AG09319 (cell line): ENCODE measurements at places on chromosomes 2 and 18.

DNA sequence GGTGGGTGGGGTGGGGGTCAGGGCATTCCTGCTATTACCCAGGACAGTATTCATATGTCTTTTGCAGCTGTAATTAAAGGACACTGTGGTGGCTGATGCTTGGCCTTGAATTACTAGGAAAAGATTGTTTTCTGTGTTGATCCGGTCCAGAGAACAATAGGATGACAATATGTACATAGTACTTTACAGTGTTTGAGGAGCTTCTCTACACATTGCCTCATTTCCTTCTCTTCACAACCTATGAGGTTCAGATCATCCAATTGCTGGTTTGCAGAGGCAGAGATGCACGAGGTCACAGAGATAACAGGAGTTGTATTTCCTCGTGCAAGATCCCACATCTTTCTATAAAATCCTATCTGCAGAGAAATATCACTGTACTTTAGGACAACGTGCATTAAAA, 119.5 kb downstream of the LIPG start:
- no peak for DNase-seq

GRCh38 chr2:200086911-200087310, 131.5 kb downstream of the MAIP1 start:
- DNase-seq: no peak

- no peak for DNase-seq
These were observed 6.5 kb downstream of the KCNJ3 start for GRCh38 chr2:154704991-154705390.

DNA sequence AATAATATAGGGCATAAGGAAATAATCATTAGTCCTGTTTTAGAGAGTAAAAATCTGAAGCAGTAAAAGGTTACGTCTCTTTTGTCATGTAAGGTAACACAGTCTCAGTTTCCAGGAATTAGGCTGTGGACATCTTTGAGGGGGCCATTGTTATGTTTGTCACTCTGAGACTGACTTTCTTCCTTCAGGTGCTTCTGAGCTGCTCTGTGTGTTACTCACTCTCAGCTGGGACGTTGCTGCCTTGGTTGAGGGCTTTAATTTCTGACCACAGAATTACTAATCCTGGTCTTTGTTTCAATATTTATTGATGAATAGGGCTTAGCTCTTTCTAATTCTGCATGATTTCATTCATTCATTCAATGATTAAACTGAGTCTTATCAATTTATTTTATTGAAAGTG, 55.9 kb upstream of the SLC38A11 start:
- DNase-seq: no peak

DNA sequence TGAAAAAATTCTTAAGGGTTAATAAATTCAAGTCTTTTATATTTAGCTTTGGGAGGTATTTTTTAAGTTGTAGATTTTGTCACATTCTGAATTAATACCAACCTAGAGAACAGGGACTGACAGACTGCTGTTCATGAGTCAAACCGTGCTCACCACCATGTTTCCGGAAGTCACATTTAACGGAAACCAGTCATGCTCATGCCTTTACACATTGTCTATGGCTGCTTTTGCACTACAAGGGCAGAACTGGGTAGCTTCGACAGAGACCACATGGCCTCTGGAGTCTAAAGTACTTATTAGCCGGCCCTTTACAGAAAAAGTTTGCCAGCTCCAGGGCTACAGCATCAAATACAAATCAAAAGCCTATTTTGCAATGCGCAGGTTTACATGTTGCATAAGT, 33.3 kb downstream of the LONRF2 start:
- no peak for DNase-seq

GRCh38 chr18:75249672-75250470, 39.3 kb downstream of the TSHZ1 start:
- no peak for DNase-seq
